ENCODE measurements at places on chromosomes 4 and X.

- DNase-seq = no peak
Observed at GRCh38 chr4:32499171-32499570, 1779.0 kb downstream of the PCDH7 start.

- DNase-seq = no peak
Observed at GRCh38 chr4:79653871-79654270, 245.8 kb upstream of the GK2 start.

- no peak for DNase-seq
Observed at GRCh38 chrX:136438192-136438591, 49.6 kb upstream of the BRS3 start.

- DNase-seq = no peak
Observed at GRCh38 chr4:17275836-17276235, 236.1 kb downstream of the QDPR start.

GRCh38 chr4:43822621-43823020, 626.0 kb downstream of the KCTD8 start:
- no peak for DNase-seq

All from stimulated activated CD4-positive, alpha-beta T cell treated with anti-CD3 and anti-CD28 coated beads, TNF-alpha, amount 100 ng/mL, for 4 hours (primary cell).